ENCODE measurements at places on chromosomes 2 and 18.

DNA sequence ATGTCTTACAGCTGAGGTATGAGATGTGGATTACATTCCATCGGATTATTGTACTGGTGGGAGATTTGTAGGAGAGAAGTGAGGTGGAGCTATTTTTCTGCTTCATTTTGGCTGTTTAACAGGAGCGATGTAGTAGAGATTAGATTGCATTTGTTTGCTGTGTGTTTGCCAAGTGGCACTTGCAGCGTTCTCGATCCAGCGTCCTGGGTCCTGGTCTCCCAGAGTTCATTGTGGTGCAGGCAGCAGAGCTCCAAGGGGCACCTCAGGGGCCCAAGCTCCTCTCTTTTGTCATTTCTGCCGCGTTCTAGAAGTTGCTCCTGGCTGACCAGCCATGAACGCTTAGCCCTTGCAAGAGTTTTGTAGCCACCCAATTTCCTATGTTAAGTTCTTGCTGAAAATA is 210.1 kb upstream of the APCDD1 start:
- no peak for DNase-seq

DNA sequence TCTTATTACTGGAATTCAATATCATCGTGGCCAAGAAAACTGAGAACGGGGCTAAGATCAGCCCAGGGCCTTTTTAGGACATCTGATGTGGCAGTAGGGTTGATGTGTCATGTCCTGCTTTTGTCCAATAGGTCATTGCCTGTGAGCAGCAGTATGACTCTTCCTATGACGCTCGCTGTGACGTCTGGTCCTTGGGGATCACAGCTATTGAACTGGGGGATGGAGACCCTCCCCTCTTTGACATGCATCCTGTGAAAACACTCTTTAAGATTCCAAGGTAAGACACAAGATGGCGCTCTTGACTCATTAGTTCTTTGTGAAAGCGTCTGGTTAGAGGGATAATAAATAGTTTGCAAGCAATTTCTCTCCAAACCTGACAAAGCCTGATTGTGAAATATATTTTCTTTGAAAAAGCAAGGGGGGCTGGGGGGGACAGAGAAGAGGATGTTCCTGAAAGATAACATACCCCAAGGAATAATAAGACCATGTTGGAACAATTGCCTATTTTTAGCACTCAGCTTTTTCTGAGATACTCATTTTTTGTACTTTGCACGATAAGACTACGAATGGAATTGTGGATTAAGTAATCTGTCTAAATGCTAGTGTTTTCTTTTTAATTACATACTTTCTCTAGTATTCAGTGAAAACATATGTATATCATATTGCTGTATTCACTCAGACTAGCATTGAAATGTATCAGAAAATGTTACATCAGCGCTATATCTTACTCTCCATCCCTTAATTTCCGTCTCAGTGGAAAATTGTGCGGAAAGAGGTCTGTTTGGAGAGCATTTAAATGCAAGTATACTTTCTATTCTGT is 58.1 kb downstream of the MYO3B start:
- no peak for DNase-seq

- DNase-seq: no peak
Observed at GRCh38 chr2:213740453-213740852, 456.2 kb downstream of the SPAG16 start.

DNA sequence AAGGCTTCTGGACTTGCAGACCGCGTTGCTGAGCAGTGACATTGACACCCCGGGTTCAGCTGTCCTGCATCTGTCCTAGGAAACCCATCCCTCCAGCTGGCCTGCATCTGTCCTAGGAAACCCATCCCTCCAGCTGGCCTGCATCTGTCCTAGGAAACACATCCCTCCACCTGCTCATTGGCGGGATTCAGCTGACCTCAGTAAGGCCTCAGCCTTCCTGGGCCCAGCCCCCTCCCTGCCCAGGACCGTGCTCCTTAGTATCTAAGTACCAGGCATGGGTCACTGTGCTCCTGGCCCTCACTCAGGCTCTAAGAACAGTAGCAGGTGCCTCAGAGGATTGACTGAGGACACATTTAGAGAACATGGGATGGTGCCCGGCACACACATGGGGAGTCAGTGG is 1.2 kb downstream of the MLPH start:
- no peak for DNase-seq

GRCh38 chr18:37714691-37715090 is 149.1 kb upstream of the CELF4 start:
- no peak for DNase-seq

- DNase-seq: no peak
Observed at GRCh38 chr2:234001380-234002160, 48.9 kb upstream of the SPP2 start.

DNA sequence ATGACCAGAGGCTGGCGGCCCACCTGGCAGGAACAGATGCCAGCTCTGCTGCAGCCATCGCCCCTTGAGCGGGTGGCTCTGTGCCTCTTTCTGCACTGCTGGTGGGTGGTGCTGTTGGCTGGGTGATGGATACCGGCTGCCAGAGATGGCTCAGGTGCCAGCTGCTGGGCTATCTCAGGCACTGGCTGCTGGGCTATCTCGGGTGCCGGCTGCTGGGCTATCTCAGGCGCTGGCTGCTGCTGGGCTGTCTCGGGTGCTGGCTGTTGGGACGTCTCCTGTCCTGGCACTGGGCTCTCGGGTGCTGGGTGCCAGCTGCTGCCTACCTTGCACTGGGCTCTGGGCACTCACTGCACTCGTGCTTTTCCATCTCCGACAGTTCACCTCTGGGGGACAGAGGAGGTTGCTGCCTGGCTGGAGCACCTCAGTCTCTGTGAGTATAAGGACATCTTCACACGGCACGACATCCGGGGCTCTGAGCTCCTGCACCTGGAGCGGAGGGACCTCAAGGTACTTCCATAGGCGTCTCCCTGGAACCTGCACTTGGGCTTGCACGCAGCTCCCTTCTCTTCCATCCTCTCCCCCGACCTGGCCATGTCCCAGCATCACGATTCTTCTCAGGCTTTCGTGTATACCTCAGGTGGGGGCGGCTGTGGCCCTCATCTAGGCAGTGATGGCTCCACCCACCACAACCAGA is 98.4 kb downstream of the USP40 start:
- DNase-seq: no peak

DNA sequence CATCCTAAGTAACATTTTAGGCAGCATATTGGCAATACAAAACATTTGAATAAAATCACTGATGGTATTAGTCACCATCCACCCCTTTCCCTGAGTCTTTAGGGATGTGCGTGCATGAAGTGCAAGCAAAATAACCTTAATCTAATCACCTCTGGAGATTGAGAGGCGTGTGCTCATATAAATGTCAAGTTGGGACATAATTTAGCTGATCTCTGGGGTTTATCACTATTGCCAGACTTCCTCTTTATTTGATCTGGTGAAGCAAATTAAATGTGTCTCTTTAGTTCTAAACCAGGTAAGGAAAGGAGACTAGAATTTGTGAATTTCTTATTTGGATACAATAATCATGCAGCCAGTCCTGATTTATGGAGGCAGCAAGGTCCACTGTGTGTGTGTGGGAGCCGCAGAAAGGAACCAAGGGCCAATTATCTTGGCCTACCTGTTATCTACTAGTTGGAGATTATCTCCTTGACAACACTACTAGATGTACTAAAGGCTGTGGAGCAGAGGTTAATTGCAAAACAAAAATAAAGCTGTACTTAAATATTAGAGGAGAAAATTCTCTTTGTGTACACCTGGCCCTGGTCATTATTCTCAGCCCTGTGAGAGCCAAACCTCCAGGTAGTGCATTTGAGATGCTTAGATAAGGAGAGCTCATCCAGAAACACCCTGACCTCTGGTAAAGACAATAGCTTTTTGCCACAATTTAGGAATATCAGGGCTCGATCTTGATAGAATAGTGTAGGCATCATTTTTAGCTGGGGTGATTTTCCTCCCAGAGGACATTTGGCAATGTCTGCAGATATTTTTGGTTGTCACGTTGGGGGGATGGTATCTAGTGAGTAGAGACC is 78.2 kb downstream of the HRH4 start:
- DNase-seq: no peak

GRCh38 chr2:102737431-102737830 is 24.4 kb upstream of the TMEM182 start:
- DNase-seq: no peak

GRCh38 chr2:20419007-20419576 is 27.8 kb upstream of the RHOB start:
- DNase-seq: no peak

GRCh38 chr2:171972329-171972982 is 27.3 kb upstream of the METAP1D start:
- no peak for DNase-seq

DNA sequence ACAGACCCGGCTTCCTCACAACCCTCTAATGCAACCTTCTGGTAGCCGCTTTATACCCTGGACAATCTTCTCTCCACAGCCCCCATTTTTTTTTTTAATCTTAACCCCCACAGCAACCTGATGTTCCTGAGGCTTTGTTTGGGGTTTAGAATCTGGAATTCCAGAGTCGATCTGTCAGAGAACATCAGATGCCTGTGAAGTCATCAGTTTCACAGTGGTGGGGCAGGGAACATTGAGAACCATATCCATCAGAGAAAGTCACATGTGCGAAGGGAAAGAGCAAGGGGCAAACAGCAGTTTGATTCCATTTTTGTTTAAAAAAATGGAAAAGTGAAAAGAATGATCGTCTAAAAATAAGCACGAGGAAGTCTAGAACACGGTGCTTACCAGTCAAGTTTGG is 20.6 kb downstream of the NPAS2 start:
- no peak for DNase-seq

DNA sequence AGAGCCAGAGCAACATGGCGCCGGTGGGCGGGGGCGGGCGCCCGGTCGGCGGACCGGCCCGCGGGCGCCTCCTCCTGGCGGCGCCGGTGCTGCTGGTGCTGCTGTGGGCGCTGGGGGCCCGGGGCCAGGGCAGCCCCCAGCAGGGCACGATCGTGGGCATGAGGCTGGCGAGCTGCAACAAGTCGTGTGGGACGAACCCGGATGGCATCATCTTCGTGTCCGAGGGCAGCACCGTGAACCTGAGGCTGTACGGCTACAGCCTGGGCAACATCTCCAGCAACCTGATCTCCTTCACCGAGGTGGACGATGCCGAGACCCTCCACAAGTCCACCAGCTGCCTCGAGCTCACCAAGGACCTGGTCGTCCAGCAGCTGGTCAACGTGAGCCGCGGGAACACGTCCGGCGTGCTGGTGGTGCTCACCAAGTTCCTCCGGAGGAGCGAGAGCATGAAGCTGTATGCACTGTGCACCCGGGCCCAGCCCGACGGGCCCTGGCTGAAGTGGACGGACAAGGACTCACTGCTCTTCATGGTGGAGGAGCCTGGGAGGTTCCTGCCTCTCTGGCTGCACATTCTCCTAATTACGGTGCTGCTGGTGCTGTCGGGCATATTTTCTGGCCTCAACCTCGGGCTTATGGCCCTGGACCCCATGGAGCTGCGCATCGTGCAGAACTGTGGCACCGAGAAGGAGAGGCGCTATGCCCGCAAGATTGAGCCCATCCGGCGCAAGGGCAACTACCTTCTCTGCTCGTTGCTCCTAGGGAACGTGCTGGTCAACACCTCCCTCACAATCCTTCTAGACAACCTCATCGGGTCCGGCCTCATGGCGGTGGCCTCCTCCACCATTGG is 507 bp downstream of the CNNM4 start:
- DNase-seq: peak; percentile 82

- DNase-seq: no peak
Observed at GRCh38 chr18:44719519-44720060, 38.9 kb downstream of the SETBP1 start.

DNA sequence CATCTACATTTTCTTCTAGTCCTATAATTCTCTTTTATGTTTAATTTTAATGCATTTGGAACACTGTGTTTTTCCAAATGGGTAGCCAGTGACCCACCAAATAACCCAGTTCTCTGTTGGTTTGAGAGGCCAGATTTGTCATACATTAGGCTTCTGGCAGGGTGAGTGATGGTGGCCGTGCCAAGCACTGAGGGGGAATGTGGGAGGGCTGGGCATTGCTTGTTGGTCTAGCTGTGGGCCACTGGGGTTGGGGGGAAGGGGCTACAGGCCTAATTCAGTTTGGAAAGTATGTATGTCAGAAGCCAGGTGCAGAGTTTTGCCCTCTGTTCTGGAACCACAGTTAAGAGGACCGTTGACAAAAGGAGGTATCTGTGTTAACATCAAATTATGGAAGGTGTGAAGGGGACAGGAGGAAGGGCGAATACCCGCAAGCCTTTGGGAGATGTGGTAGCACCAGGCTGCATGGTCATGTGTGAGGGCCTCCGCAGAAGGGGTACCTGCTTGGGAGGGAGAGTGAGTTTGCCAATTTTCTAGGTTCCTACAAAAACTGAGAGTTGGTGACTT is 38.1 kb upstream of the SCLY start:
- no peak for DNase-seq

DNA sequence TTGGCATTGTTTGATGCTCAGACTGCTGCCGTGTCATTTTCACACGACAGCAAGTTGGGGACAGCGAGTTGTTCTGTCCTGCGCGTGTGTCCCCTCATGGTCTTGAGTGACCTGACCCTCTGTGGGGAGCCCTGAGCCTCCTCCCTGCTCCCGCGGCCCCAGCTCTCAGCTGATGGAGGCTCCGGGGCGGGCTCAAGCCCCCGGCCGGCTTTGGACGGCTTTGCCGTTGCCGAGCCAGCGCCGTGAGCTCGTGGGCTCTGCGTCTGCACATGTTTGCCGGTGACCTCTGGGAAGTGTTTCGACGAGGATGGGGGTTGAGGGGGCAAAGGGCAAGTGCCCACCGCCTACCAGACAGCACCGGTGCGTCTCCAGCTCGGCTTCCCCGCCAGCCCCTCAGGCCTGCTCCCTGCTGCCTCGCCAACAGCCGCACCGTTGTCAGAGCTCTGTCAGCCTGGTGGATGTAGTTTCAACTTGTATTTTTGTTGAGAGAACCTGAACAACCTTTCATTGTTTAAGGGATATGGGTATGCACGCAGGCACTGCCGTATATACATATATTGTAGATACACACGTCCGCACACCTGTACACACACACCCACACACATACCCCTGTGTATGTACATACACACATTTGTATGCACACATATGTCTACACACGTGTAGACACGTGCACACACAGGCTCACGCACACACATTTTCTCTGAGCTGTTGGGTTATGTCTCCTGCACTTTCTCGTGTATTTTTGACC is 13.7 kb downstream of the PDCD1 start:
- no peak for DNase-seq

DNA sequence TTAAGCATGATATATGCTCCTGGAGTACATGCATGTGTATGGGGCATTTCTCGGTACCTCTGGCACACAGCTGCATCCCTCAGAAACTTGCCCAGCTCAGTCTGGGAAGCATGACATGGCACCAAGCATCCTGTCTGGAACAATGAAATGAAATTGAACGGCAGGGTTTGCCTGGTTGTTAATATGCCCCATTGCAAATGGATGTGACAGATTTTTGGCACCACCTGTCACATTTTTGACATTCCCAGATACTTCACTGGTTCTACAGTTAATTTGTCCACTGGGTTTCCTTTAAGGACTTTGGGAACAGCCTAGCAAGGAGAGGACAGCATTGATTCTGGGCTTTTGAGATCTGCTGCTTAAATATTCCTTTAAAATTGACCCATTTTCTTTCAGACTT is 305.8 kb downstream of the TSN start:
- no peak for DNase-seq

GRCh38 chr2:223003191-223003590 is 48.8 kb upstream of the KCNE4 start:
- no peak for DNase-seq

Data from activated naive CD4-positive, alpha-beta T cell treated with anti-CD3 and anti-CD28 coated beads, Interleukin-2, amount 50 U/mL, for 16 hours (primary cell).